ENCODE measurements at places on chromosomes 1 and 21. TPM values are rescaled to one million over a fixed set of nuclear protein-coding genes. Genes with fewer than 3 reads are reported as not detected.

DNA sequence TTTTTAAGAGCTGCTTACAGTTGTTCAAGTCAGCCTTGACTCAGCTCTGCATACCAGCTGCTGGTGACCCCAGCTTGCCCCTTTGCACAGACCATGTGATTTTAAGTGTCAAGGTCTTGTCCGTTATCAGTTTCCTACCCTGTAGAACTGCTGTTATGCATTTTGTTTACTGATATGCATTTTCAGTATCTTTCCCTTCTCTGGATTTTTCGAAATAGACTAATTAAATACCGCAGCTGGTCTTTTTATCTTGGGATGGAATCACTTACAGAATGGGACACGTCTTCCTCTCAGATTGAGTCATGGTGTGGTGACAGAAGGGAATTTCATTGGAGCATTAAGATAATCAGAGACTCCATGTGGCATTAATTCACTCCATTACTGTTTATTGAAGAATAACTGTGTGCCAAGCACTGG, 145.6 kb downstream of the FMN2 start:
- no peak for DNase-seq
- no peaks in the 10 kb centered on the region for H3K4me1 ChIP-seq
- H3K27ac ChIP-seq = no peak overlapping the region

GRCh38 chr1:185636848-185637247, 97.3 kb upstream of the HMCN1 start:
- no peaks in the 10 kb centered on the region for H3K4me1 ChIP-seq
- no peak overlapping the region for H3K27ac ChIP-seq
- H3K4me3 ChIP-seq = no peak overlapping the region
- H3K27me3 ChIP-seq = no peaks in the 10 kb centered on the region
- no peaks in the 10 kb centered on the region for H3K36me3 ChIP-seq

DNA sequence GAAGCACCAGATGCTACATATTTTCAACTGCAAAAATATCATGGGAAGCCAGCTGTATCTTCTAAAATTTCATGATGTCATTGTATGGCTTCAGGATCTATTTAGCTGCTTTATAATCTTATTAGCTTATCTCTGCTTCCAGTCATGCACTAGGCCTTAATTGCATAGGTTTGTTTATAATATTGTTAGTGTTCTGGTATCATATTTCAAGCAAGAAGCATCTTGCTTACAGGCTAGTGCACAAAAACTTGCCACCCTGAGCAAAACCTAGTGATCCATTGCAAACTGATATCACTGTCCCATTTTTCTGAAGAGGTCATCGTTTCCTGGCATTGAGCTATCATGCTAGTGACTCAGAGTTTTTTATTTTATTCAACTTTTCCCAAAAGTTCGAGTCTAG, 15.7 kb upstream of the NRIP1 start:
- no peaks in the 10 kb centered on the region for H3K4me1 ChIP-seq
- no peaks in the 10 kb centered on the region for H3K36me3 ChIP-seq
- no peak for DNase-seq
- no peaks in the 10 kb centered on the region for H3K27me3 ChIP-seq
- H3K4me3 ChIP-seq = no peak overlapping the region

DNA sequence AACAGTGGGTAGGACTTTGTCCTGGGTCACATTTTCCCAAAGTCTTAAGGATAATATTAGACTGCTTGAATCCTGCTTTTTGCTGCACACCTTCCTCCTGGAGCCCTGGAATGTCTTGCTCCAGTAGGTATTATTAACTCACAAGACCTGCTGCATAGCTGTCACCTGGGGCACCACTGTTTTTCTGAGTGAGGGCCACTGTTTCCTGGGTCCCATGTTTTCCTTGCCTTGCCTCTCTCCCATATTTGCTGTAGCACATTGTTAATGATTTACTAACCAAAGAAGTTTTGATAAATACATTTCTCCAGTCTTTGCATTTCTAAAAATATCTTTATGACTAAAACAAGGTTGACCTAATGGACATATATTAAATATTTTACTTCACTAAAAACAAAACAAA, 22.5 kb upstream of the FCAMR start:
- no peaks in the 10 kb centered on the region for H3K27me3 ChIP-seq
- no peak for DNase-seq
- no peak overlapping the region for H3K4me3 ChIP-seq
- no peaks in the 10 kb centered on the region for H3K36me3 ChIP-seq

DNA sequence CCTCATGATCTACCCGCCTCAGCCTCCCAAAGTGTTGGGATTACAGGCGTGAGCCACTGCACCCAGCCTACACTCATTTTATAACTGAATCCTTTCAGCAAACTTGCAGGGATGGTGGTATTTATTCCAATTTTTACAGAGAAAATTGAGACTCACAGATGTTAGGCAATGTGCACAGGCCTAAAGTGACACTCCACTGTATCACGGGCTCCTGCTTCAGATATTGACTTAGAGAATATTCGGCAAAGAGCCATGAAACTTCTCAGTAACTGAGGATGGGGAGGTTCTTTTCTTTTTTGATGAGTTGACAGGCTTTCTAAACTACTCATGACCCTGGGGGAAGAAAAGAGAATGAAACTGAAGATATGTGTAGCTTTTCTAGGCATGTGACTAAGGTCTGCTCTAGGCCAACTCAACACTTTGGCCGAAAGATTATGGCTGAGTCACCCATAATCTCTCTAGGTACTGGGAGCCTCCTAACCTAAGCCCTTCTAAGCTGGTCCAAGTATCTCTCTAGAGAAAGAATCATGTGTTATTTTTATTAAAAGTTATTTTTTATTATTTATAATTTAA, 19.9 kb upstream of the PTCH2 start:
- no peak overlapping the region for H3K4me3 ChIP-seq
- no peaks in the 10 kb centered on the region for H3K27me3 ChIP-seq
- H3K27ac ChIP-seq = no peak overlapping the region
- no peaks in the 10 kb centered on the region for H3K4me1 ChIP-seq
- H3K36me3 ChIP-seq = no peaks in the 10 kb centered on the region
- DNase-seq = no peak

DNA sequence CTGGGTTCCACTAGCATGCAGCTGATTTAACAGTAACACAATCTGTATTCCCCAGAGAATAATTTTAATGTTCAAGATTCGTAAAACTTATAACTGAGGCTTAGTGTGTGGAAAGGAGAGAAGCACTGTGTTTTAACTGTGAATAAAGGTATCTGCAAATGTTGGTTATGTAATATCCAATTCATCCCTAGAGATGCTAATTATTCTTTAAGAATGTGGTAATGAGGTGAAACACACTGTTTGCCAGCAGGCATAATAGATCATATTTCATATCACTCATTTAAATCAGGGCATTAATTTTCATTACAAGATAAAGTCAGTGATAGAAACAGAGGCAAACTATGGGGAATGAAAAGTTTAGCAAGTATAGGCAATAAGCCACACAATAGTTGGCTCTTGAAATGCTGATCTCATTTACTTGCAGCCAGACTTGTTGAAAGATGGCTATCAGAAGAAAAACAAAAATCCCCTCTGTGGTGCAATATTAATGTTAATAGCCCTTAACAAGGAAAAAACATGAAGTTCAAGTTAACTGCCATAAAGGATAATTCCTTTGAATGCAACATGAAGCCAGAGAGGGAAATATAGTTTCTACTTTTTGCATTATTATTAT, 33.4 kb downstream of the HMCN1 start:
- H3K27ac ChIP-seq = no peak overlapping the region
- no peak for DNase-seq
- H3K4me3 ChIP-seq = no peak overlapping the region

GRCh38 chr1:177246710-177247580, 76.2 kb downstream of the BRINP2 start:
- H3K4me1 ChIP-seq = no peaks in the 10 kb centered on the region
- no peak overlapping the region for H3K4me3 ChIP-seq
- no peak for DNase-seq
- no peak overlapping the region for H3K27ac ChIP-seq

- no peaks in the 10 kb centered on the region for H3K36me3 ChIP-seq
- no peaks in the 10 kb centered on the region for H3K27me3 ChIP-seq
Measured at GRCh38 chr1:40836283-40836682, 25.9 kb downstream of the CITED4 start.

GRCh38 chr1:245153552-245154428, 995 bp upstream of the KIF26B start:
- peak overlapping the region; percentile 76 for H3K4me3 ChIP-seq
- H3K4me1 ChIP-seq = peaks cover 23% of the 10 kb centered on the region
- no peak overlapping the region for H3K27ac ChIP-seq

DNA sequence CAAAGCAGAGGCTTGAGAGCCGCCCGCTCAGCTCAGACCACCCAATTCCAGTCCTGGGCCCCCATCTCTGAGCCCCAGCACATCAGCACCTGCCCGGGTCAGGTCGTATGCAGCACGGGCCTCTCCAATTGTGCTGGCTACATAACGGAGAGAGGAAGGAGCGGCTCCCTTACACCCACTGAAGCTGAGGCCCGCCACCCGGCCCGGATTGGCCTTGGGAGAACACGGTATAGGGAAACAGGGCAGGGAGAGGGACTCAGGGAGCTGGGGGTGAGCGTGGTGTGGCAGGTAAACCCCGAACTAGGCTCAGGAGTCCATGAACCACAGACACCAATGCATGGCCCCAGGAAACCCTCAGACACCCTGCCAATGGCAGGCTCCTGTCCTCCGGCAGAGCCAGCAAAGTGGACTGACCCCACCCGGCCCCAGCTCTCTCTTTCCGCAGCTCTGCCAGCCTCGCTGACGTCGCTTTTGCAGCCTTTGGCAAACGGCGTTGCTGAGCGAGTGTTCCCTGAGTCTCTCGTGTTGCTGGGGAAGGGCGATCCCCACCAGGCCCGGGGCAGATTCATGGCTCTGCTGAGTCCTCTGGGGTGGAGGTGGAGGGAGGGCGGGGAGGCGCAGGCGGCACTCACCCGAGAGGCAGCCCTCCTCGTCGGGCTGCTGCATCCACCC, 16.5 kb downstream of the MEGF6 start:
- H3K27me3 ChIP-seq = no peaks in the 10 kb centered on the region
- DNase-seq = no peak
- H3K27ac ChIP-seq = no peak overlapping the region
- peaks cover 26% of the 10 kb centered on the region for H3K4me1 ChIP-seq

- no peak for DNase-seq
- H3K36me3 ChIP-seq = no peaks in the 10 kb centered on the region
- peaks cover 29% of the 10 kb centered on the region for H3K4me1 ChIP-seq
- no peak overlapping the region for H3K4me3 ChIP-seq
Measured at GRCh38 chr1:229621663-229622062, 4.3 kb downstream of the TAF5L start.

- DNase-seq = no peak
- no peak overlapping the region for H3K27ac ChIP-seq
- H3K4me1 ChIP-seq = no peaks in the 10 kb centered on the region
- H3K4me3 ChIP-seq = no peak overlapping the region
Measured at GRCh38 chr1:3053986-3054385, 15.0 kb upstream of the PRDM16 start.

DNA sequence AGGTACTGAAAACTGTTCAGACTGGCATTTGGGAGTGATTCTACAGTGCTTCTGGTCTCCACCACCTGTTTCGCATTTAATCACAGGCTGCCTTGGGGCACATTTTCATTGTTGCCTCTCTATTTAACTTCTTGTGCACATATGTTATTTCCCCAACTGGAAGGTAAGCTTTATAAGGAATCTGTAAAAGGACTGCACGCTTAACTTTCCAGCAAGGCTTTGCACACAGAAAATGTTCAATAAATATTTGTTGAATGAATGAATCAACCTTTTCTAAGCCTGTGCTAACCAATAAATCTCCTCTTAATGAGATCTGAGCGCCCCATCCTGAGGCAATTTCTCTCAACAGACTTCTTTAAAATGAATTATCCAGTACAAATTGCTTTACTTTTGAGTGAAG, 84.3 kb upstream of the ARHGAP29 start:
- H3K27me3 ChIP-seq = no peaks in the 10 kb centered on the region
- H3K27ac ChIP-seq = no peak overlapping the region
- no peaks in the 10 kb centered on the region for H3K4me1 ChIP-seq
- H3K4me3 ChIP-seq = no peak overlapping the region
- no peak for DNase-seq

GRCh38 chr1:11566042-11566850, 87.3 kb downstream of the DISP3 start:
- no peak for DNase-seq
- no peak overlapping the region for H3K4me3 ChIP-seq
- H3K36me3 ChIP-seq = no peaks in the 10 kb centered on the region

ELF3 gene
- 0.11 TPM for total RNA-seq

WDR64 gene
- not detected for total RNA-seq

GRCh38 chr21:42552407-42553336, 39.0 kb downstream of the SLC37A1 start:
- no peak overlapping the region for H3K4me3 ChIP-seq
- DNase-seq = no peak
- H3K27me3 ChIP-seq = no peaks in the 10 kb centered on the region
- peaks cover 12% of the 10 kb centered on the region for H3K36me3 ChIP-seq
- no peak overlapping the region for H3K27ac ChIP-seq
- H3K4me1 ChIP-seq = no peaks in the 10 kb centered on the region

GRCh38 chr1:226827458-226827857, 43.0 kb upstream of the PSEN2 start:
- DNase-seq = no peak
- peak overlapping the region; percentile 59 for H3K27ac ChIP-seq
- H3K4me3 ChIP-seq = peak overlapping the region; percentile 20
- no peaks in the 10 kb centered on the region for H3K27me3 ChIP-seq
- H3K36me3 ChIP-seq = no peaks in the 10 kb centered on the region

GJC2 gene
- total RNA-seq = 1.1 TPM

DNA sequence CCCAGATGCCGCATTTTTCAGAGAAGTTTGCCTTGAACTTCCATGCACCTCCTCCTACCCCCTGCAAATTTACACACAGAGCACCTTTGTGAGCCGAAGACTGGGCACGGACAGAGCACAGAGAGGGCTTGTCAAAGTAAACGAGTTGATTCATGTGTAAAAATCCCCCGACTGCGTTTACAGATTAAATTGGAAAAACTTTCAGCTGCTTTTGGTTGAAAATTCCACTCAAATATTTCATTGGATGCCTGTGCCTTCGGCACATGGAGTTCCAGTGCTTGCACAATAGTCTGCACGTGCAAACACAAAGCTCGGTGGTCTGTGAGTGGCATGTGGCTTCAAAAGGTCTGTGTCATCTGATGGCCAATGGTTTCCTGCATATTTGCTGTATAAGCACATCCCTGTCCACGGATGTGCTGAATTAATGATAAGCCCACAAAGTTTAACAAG, 177.5 kb downstream of the SETD4 start:
- no peak for DNase-seq
- no peaks in the 10 kb centered on the region for H3K36me3 ChIP-seq
- H3K27me3 ChIP-seq = no peaks in the 10 kb centered on the region
- no peak overlapping the region for H3K4me3 ChIP-seq

GRCh38 chr1:157110686-157111085, 11.1 kb upstream of the ETV3L start:
- DNase-seq = no peak
- H3K27ac ChIP-seq = no peak overlapping the region
- H3K4me1 ChIP-seq = no peaks in the 10 kb centered on the region

SMAP2 gene
- total RNA-seq = 146 TPM

DNA sequence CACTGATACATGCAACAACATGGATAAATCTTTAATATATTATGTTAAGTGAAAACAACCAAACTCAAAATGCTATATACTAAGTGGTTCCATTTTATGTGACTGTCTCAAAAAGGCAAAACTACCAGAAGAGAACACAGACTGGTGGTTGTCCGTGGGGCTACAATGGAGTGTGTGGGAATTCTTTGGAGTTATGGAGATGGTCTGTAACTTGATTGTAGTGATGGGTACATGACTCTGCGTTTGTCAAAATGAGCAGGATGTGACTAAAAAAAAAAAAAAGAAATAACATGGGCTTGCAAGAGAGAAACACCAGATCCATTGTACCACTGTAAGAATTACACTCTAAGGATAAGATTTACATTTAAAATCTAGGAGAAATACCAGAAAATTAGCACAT, 52.2 kb upstream of the KIAA1614 start:
- H3K27me3 ChIP-seq = no peaks in the 10 kb centered on the region
- H3K4me3 ChIP-seq = no peak overlapping the region
- H3K27ac ChIP-seq = no peak overlapping the region
- no peak for DNase-seq
- no peaks in the 10 kb centered on the region for H3K36me3 ChIP-seq
- H3K4me1 ChIP-seq = no peaks in the 10 kb centered on the region

All from CD8-positive, alpha-beta memory T cell (primary cell).